Renal cortex interstitium (tissue), 15 donors: ENCODE measurements at places on chromosomes 6 and 20.

- no peak for DNase-seq
Observed at GRCh38 chr20:4491643-4492042, 230.1 kb upstream of the PRND start.

- DNase-seq: no peak
Observed at GRCh38 chr6:136326038-136326553, 36.5 kb upstream of the BCLAF1 start.

DNA sequence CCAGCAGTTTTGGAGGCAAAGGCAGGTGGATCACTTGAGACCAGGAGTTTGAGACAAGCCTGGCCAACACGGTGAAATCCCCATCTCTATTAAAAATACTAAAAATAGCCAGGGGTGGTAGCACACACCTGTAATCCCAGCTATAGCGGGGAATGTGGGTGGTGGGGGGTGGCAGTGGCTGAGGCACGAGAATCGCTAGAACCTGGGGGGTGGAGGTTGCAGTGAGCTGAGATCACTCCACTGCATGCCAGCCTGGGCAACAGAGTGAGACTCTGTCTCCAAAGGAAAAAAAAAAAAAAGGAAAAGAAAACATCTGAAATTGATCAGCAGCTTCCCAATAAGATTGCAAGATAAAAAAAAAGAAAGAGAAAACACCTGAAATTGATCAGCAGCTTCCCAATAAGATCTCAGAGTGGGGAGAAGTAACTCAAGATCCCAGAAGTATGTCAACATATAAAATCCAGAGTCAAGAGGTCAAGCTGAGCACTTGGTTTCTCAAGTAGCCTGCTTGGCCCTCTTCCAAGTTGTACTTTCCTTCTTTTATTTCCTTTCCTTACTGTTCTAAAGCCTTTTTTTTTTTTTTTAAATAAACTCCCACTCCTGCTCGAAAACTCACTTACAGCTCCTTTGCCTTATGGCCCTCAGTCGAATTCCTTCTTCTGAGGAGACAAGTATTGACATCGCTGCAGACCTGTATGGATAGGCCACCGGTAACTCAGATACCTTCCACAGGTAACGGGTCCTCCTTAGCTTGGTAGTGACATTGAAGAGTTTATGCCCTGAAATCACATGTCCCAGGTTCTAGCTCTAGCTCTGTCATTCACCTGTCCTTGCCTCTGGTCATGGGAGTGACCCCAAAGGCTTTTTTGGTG is 368.5 kb upstream of the SYNCRIP start:
- DNase-seq: no peak

- no peak for DNase-seq
Observed at GRCh38 chr6:43009124-43009523, 4.6 kb downstream of the MEA1 start.
